ENCODE measurements at places on chromosomes 1 and 21. TPM values are rescaled to one million over a fixed set of nuclear protein-coding genes. Genes with fewer than 3 reads are reported as not detected.

Gene NHLH1
- not detected for polyA plus RNA-seq

Gene TNFSF4
- polyA plus RNA-seq = 0.18 TPM

Gene RGS13
- polyA plus RNA-seq = 0.05 TPM

Gene LCE1E
- not detected for polyA plus RNA-seq

Gene TUT4
- 12.2 TPM for polyA plus RNA-seq

Gene DENND2C
- polyA plus RNA-seq = 1.9 TPM

Gene TMPRSS3
- 0.25 TPM for polyA plus RNA-seq

Gene MAN1C1
- polyA plus RNA-seq = 6.9 TPM

Gene OPTC
- polyA plus RNA-seq = not detected

Gene FLG2
- not detected for polyA plus RNA-seq

Gene RBBP4
- polyA plus RNA-seq = 36.6 TPM

Gene PLA2G2D
- 0.06 TPM for polyA plus RNA-seq

Gene NR1I3
- 43.0 TPM for polyA plus RNA-seq
